ENCODE measurements at places on chromosomes 7 and 10. TPM values are rescaled to one million over a fixed set of nuclear protein-coding genes. Genes with fewer than 3 reads are reported as not detected.
A peak's percentile ranks its signal among the peaks of the same experiment; 100 is the strongest.

Gene PHYHIPL
- total RNA-seq, result 0.11 TPM

Gene PRLHR
- not detected for total RNA-seq

Gene MOGAT3
- not detected for total RNA-seq

Gene INTS1
- 31.2 TPM for total RNA-seq

Gene KCNMA1
- 13.0 TPM for total RNA-seq

Gene TEX47
- not detected for total RNA-seq

Gene FAM241B
- 1.5 TPM for total RNA-seq

Gene FGFR2
- 230 TPM for total RNA-seq

Gene CCL24
- total RNA-seq, result 4.8 TPM

GRCh38 chr10:129716211-129716681 lies 247.8 kb downstream of the EBF3 start:
- no peak overlapping the region for H3K4me3 ChIP-seq
- H3K27me3 ChIP-seq, result no peaks in the 10 kb centered on the region
- H3K27ac ChIP-seq, result no peak overlapping the region
- peak; percentile 7 for DNase-seq
- H3K4me1 ChIP-seq, result no peaks in the 10 kb centered on the region

DNA sequence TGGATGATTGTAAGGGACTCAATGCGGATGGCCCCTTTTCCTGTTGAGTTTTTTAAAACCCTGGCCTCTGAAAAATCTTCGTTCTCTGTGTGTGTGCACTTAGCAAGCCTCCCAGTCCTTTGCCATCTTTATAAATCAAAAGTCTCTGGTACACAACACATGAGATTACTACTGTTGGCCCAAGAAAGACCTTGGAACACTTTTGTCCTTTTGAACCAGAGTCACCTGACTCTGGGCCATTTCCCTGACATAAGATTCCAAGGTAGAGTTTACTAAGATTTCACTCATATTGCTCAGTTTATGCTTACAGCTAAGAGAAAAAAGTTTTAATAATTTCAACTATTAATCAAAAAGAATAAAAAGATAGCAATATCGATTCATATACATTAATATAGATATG lies 64.7 kb upstream of the IFRD1 start:
- no peaks in the 10 kb centered on the region for H3K36me3 ChIP-seq
- no peak for DNase-seq
- H3K27me3 ChIP-seq, result no peaks in the 10 kb centered on the region
- no peaks in the 10 kb centered on the region for H3K4me1 ChIP-seq
- no peak overlapping the region for H3K4me3 ChIP-seq

DNA sequence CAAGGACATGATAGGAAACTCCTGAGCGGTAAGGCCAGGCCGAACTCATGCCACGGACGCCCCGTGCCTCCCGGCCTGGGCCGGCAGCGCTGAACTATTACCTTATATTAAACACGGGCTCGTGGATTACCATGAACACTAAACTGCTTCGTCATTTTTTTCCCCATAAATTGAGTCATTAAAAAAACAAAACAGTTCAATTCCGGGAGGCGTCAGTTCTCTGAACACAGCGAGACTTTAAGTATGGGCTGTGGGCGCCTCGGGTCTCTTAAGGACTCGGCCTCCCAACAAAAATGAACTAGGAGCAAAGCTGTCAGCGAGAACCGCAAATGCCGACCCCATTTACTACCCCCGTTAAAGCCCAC lies 519 bp downstream of the PITRM1 start:
- H3K4me3 ChIP-seq, result peak overlapping the region; percentile 76
- H3K27me3 ChIP-seq, result no peaks in the 10 kb centered on the region
- H3K36me3 ChIP-seq, result no peaks in the 10 kb centered on the region
- no peak for DNase-seq
- H3K4me1 ChIP-seq, result no peaks in the 10 kb centered on the region

DNA sequence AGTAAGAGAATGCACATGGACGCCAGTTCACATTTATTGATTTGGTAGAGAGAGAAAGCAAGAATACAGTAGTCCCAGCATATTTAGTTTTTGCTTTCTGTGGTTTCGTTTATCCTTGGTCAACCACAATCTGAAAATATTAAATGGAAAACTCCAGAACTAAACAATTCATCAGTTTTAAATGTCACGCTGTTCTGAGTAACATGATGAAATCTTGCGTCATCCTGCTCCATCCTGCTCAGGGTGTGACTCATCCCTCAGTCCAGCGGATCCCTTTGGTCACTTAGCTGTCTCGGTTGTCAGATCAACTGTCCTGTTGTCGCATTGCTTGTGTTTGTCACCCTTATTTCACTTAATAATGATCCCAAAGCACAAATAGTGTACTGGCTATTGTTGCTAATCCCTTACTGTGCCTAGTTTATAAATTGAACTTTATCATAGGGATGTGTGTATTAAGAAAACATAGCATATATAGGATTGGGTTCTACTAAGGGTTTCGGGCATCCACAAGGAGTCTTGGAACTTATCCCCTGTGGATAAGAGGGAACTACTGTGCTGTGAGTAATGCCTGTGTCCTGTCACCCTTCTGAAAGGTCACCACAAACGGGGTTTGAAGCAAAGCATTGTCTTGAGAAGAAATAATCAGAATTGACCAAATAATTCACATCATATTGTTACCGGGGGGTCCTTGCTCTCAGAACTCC lies 73.6 kb downstream of the OTUD1 start:
- no peak overlapping the region for H3K27ac ChIP-seq
- H3K27me3 ChIP-seq, result no peaks in the 10 kb centered on the region
- no peaks in the 10 kb centered on the region for H3K4me1 ChIP-seq
- DNase-seq, result no peak
- no peaks in the 10 kb centered on the region for H3K36me3 ChIP-seq
- H3K4me3 ChIP-seq, result no peak overlapping the region

DNA sequence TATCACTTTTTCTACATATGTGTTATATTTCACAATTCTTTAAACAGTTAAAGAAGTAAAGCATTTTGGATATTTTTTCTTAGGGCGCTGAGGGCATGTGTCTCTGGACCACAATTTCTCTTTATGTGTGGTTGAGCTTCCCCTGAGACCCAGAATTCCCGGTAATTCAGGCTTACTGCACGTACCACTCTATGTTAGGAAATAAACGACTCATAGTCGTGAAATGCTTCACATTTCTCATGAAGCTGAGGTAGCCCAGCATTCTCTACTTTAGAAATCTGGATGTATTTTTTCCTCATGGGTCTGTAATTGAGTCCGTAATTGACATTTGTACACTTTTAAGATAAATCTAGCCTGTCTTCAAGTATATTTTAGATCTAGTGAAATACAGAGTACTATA lies 170.6 kb downstream of the FZD1 start:
- H3K36me3 ChIP-seq, result no peaks in the 10 kb centered on the region
- H3K27me3 ChIP-seq, result no peaks in the 10 kb centered on the region
- H3K4me3 ChIP-seq, result no peak overlapping the region
- H3K27ac ChIP-seq, result no peak overlapping the region

- no peak overlapping the region for H3K4me3 ChIP-seq
- no peak for DNase-seq
- no peaks in the 10 kb centered on the region for H3K27me3 ChIP-seq
- no peaks in the 10 kb centered on the region for H3K36me3 ChIP-seq
- H3K27ac ChIP-seq, result no peak overlapping the region
- H3K4me1 ChIP-seq, result no peaks in the 10 kb centered on the region
Measured at GRCh38 chr7:112272921-112273561, 66.5 kb downstream of the ZNF277 start.

- H3K36me3 ChIP-seq, result no peaks in the 10 kb centered on the region
- no peak overlapping the region for H3K4me3 ChIP-seq
- peaks cover 12% of the 10 kb centered on the region for H3K4me1 ChIP-seq
- no peak for DNase-seq
- H3K27me3 ChIP-seq, result no peaks in the 10 kb centered on the region
- no peak overlapping the region for H3K27ac ChIP-seq
Measured at GRCh38 chr10:97781618-97782331, 10.0 kb upstream of the SFRP5 start.

GRCh38 chr7:87038993-87039690 lies 20.3 kb downstream of the ELAPOR2 start:
- no peak overlapping the region for H3K4me3 ChIP-seq
- no peak for DNase-seq
- H3K27me3 ChIP-seq, result no peaks in the 10 kb centered on the region
- H3K4me1 ChIP-seq, result no peaks in the 10 kb centered on the region
- no peak overlapping the region for H3K27ac ChIP-seq

GRCh38 chr7:33883671-33883965 lies 21.7 kb upstream of the BMPER start:
- peaks cover 8% of the 10 kb centered on the region for H3K4me1 ChIP-seq
- H3K36me3 ChIP-seq, result no peaks in the 10 kb centered on the region
- no peak overlapping the region for H3K4me3 ChIP-seq
- no peaks in the 10 kb centered on the region for H3K27me3 ChIP-seq

DNA sequence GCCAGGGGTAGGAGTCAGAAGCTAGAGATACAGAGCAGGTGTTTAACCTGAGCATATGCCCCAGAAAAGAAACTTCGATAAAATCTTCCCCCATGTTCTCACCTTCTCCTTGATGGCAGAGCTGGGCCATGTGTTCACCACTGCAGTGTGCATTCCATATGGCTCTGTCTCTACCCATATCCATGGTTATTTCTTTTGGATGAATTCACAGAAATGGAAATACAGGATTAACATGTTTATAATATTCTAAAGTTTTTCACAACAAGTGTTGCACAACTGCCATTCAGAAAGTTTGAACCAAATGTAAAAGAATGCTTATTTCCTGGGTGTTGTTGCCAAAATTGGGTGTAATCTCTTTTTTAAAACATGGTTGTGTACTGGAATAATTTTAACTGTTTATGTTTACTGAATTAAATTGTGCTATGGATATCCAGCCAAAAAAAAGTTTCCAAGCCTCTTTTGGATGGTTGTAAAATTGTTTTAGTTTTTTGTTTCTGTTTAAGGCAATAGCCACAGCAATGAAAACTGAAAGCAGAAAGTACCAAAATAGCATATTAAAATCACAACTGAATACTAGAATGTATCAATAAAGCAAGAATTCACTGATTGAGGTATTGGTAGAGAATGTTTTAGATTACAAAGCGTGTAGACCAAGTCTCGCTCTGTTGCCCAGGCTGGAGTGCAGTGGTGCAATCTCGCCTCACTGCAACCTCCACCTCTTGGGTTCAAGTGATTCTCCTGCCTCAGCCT lies 19.9 kb upstream of the CCNY start:
- no peaks in the 10 kb centered on the region for H3K4me1 ChIP-seq
- peaks cover 7% of the 10 kb centered on the region for H3K36me3 ChIP-seq
- no peak overlapping the region for H3K4me3 ChIP-seq
- H3K27ac ChIP-seq, result no peak overlapping the region
- no peaks in the 10 kb centered on the region for H3K27me3 ChIP-seq

GRCh38 chr10:7421526-7421925 lies 10.7 kb upstream of the SFMBT2 start:
- no peak overlapping the region for H3K4me3 ChIP-seq
- no peaks in the 10 kb centered on the region for H3K36me3 ChIP-seq
- peaks cover 20% of the 10 kb centered on the region for H3K27me3 ChIP-seq
- DNase-seq, result no peak

DNA sequence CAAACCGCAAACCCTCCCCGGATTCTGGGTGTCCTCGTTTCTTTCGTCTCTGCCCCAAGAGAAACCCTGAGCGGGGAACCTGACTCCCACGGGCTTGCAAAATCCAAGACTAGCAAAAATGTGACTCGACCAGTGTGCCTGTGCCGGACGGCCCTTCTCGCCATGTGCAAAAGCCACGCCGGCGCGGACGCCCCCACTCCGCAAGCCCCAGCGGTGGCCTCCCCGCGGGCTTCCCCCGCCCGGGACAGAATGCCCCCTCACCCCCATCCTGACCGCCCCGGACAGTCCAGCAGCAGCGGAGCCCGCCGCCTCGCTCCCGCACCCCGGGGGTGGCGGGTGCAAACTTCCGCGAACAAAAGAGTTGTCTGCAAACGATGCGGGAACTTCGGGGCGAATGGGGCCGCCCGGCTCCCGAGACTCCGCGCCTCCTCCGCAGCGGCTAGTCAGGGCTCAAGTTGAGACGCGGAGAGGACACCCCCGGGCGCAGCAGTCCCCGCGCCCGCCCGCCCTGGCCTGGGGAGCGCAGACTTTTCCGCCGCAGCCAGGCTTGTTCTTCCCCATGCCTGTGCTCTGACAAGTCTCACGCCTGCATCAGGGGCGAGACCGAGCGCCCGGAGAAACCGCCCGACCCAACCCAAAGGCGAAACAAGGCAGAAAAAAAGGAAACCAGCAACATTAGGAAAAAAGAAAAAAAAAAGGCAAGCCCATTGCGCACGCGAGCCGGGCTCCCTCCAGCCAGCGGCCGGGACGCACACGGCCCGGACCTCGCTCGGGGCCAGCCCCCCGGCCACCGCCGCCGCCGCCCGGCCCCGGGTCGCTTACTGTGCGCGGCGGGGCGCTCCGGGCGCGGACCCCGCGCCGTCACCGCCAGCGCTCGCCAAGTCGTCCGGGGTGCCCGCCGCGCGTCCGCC lies 732 bp downstream of the FAM53B start:
- no peaks in the 10 kb centered on the region for H3K27me3 ChIP-seq
- H3K36me3 ChIP-seq, result no peaks in the 10 kb centered on the region
- peaks cover 59% of the 10 kb centered on the region for H3K4me1 ChIP-seq
- peak overlapping the region; percentile 94 for H3K27ac ChIP-seq

GRCh38 chr10:60236869-60237524 lies 152.7 kb downstream of the ANK3 start:
- no peak overlapping the region for H3K4me3 ChIP-seq
- H3K27me3 ChIP-seq, result no peaks in the 10 kb centered on the region
- H3K4me1 ChIP-seq, result peaks cover 2% of the 10 kb centered on the region
- H3K36me3 ChIP-seq, result no peaks in the 10 kb centered on the region

DNA sequence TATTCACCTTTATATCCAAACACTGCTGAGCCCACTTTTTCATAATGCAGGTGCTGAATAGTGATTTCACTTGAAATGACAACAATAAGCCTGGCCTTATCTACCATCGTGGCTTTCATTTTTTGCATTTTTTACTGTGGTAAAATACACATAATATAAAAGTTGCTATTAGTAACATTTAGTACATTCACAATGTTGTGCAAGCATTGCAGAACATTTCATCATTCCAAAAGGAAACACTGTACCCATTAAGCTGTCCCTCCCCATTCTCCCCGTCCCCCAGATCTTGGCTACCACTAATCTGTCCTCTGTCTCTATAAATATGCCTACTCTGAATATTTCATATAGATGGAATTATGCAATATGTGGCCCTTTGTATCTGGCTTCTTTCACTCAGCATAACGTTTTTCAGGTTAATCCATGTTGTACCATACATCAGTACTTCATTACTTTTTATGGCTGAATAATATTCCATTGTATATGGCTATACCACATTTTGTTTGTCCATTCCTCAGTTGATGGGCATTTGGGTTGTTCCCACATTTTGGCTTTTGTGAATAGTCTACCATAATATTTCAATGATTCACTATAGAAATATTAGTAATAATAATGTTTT lies 68.5 kb upstream of the ARID5B start:
- H3K4me1 ChIP-seq, result peaks cover 16% of the 10 kb centered on the region
- no peak overlapping the region for H3K4me3 ChIP-seq
- DNase-seq, result peak; percentile 17
- no peaks in the 10 kb centered on the region for H3K36me3 ChIP-seq
- H3K27me3 ChIP-seq, result no peaks in the 10 kb centered on the region

- DNase-seq, result no peak
- no peaks in the 10 kb centered on the region for H3K27me3 ChIP-seq
- H3K4me3 ChIP-seq, result no peak overlapping the region
Measured at GRCh38 chr7:22487978-22488642, 11.9 kb downstream of the STEAP1B start.

- H3K27me3 ChIP-seq, result no peaks in the 10 kb centered on the region
- H3K4me3 ChIP-seq, result no peak overlapping the region
- no peak overlapping the region for H3K27ac ChIP-seq
- peak; percentile 31 for DNase-seq
Measured at GRCh38 chr7:28301148-28301641, 111.1 kb upstream of the CREB5 start.
